Stimulated activated CD8-positive, alpha-beta memory T cell treated with anti-CD3 and anti-CD28 coated beads, Interleukin-4, amount 100 ng/mL, for 4 hours (primary cell): ENCODE measurements at places on chromosomes 7 and 10.

DNA sequence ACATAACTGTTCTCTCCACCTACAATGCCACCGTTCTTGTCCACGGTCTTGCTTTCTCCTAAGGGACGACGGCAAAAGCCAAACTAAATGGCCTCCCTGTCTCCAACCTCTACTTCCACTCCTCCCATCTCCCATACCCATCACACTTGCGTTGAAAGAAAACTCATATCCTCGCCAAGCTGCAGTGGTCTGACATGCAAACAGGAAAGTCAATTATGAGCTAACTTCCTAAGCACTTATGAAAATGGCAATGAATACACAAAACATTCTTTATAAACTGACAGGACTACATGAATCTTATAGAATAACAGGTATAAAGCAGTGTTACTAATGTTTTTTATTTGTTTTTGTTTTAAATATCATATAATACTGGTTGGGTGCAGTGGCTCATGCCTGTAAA is 46.4 kb downstream of the TYW1B start:
- no peak for DNase-seq

DNA sequence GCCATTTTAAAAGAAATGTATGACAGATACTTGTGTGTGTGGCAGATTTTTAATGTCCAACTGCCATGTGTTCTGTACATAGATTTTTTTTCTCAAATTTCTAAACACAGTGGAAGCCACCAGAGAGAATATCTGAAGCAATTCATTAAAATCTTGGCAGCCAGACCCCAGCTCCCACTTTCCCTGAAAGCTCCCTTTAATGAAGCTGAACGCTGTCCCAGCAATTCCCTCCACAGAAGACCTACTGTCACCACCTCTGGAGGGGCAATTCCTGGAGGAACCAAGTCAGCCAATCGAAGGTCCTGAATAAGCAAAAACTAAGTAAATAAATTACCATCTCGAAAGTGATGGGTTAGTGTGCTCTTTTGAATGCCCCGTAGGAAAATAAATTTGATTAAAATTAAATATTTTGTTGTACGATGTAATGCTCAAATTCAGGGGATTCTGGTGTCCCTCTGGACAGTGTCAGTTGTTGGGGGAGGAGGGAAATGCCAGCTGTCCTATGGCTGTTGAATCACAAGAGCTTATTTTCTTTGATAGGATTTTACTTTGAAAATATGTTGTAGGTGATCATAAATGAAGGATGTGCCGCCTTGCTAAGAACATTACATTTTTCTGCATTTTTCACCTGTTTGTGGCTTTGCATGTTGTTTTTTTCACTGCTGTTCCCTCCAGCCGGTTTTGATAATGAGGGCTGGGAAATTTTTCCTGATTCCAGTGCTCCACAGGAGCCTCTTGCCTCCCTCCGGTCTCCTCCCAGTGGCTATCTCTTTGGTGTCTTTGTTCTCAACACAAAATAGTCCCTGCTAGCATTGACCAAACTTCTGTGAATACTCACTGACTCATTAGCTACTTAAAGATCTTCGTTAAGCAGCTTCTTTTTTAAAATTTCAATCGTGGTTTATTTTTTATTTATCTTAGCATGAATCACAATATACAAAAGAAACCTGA is 9.2 kb upstream of the GSAP start:
- DNase-seq: no peak

GRCh38 chr10:74856940-74857339 is 30.5 kb downstream of the KAT6B start:
- DNase-seq: no peak

DNA sequence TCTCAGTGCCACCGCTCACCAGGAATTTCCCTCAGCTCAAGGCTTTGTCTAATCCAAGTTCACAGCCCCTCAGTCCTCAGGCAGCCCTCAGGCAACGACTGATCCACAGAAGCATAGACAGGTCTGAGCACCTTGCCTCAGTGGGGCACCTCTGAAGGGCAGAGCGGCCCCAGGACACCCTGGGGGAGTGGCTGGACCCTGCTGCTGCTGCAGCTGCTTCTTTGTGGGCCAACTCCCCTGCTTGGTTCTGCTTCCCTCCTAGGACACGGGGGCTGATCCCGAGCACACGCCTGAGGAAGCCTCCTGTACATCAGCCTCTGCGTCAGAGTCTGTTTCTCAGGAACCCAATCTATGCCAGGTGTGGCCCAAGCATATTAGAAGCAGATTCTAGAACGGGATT is 16.2 kb downstream of the CUZD1 start:
- DNase-seq: no peak

- DNase-seq: no peak
Observed at GRCh38 chr10:128629111-128630096, 503.2 kb upstream of the MKI67 start.

GRCh38 chr10:1058017-1058416 is 1.8 kb downstream of the WDR37 start:
- DNase-seq: no peak

DNA sequence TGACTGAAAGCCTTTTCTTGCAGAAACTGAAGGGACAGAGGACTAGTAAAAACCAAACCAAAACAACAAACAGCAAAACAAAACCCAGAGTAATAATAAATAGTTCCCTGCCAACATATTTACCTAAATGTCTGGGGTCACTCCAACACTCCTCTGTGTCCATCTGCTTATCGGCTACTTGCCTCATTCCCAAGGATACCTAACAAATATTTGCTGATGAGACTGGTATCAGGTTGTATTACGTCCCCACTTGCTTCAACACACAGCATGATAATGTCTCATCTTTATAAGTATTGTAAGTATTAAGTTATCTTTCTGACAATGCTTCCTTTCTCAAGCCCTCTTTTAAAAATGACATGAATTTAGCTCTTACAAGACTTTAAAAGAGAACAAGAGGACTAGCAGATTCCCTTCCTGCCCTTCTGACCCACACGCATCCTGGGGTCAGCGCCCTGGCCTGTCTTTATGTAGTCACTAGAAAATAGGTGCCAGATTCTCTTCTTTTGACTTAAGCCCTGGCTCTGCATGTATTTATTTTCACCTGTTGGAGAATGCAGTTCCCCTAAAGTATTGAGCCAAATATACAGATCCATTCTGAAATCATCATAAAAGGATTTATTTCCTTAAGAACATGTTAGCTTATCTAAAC is 110.2 kb downstream of the SEM1 start:
- DNase-seq: no peak

- no peak for DNase-seq
Observed at GRCh38 chr10:115829521-115830205, 443.3 kb downstream of the GFRA1 start.

DNA sequence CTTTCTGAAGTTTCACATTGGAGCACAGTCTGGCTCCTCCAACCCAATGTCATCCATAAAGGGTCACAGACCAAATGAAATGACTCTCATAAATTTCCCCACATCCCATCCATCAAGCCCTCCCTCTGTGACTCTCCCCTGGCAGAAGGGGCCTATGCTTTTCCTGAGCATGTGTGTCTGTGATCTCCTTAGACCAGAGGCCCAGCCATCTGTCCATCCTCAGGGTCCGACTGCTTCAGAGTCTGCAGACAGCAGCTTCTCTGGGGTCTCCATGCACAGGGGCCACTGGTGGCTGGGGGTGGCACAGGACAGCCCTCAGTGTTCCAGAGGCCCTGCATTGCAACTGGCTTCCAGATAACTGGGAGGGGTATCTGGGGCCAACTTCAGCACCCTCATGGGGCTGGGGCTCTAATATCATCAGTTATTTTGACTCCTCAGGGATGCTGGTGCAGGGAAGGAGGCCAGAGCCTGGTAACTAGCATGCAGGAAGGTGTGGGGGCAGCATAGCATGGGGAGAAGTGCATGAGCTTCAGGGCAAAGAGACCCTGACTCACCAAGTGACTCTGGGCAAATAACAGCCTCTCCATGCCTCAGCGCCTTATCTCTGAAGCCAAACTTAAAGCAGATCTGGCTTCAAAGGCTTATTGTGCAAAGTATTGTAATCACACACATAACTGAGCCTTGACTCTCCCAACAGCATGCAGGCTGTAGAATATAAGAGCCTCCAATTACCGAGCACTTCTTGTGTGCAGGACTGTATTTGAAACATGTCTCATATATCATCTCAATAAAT is 266.9 kb downstream of the GRID1 start:
- no peak for DNase-seq

GRCh38 chr10:12448340-12448728 is 99.0 kb downstream of the CAMK1D start:
- DNase-seq: no peak

DNA sequence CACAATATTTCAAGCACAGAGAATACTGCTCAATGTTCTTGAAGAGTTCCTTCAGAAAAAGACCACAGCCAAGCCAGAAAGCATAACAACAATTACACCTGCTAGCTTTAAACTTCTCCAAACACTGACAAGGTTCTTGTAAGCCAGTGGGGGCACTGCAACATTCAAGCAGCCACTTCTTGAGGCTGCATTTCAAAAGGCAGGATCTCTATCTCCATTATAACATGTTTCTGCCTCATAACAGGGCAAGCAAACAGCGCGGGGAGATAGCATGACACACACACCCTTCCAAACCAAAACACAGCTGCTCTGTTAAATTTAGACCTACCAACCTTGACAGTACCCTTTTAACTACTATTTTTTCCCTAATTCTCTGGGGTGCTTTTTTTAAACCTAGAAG is 30.8 kb downstream of the CHCHD3 start:
- no peak for DNase-seq

GRCh38 chr10:12432402-12433189 is 83.2 kb downstream of the CAMK1D start:
- no peak for DNase-seq

GRCh38 chr10:73803680-73804286 is 7.6 kb downstream of the NDST2 start:
- no peak for DNase-seq

- no peak for DNase-seq
Observed at GRCh38 chr7:76292213-76292573, 10.3 kb upstream of the HSPB1 start.

GRCh38 chr7:42135728-42136127 is 101.3 kb downstream of the GLI3 start:
- DNase-seq: no peak

DNA sequence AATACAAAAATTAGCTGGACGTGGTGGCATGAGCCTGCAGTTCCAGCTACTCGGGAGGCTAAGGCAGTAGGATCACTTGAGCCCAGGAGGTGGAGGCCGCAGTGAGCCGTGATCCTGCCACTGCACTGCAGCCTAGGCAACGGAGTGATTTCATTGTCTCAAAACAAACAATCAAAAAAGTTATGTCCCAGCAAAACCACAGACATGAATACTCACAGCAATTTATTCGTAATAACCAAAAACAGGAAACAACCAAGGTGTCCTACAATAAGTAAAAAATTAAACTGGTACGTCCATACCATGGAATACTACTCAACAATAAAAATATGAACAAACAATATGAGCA is 11.6 kb upstream of the CYTH3 start:
- no peak for DNase-seq

DNA sequence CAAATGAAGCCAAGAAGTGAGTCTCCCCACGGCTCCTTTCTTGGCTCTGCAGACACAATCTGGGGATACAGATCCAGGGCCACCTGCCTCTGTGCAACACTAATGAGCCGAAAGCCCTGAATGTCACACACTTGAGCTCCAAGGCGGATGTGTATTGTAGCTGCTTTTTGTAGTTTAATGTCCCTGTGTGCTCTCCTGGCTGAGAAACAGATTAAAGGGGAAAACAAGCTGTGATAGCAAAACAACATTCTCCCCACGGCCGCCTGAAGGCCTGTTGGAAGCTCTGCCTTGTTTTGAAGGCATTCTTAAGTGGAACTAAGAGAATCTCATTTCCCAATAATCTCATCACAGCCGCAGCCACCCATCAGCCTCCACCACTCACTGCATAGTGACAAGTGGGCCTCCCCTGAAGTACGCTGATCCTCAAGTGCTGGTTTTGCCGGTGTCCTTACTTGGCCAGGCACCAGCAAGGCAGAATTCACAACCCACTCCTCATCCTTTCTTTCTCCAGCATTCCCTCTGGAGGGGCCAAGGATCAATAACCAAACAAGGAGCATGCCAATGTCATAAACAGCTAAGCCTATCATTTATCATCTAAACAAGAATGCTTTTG is 44.4 kb upstream of the AMPH start:
- DNase-seq: no peak

- no peak for DNase-seq
Observed at GRCh38 chr7:4270268-4270667, 411.8 kb upstream of the FOXK1 start.

DNA sequence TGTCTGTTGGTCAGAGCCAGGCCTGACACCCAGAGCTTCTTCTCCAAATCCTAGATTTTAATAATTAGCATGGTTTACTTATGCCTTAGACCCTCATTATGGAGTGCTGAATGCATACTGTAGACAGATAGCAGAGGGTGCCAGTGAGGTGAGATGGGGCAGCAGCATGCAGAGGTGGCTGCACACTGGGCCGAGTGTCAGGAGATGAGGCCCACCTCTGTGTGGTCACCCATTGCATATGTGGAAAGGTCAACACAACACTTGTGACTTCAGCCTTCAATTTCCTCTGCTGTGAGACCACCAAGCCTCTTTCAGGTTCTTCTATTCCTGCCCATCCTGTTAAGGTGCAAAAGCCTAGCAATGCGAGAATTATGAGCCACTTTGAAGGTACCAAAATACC is 39.7 kb upstream of the NMT2 start:
- no peak for DNase-seq

DNA sequence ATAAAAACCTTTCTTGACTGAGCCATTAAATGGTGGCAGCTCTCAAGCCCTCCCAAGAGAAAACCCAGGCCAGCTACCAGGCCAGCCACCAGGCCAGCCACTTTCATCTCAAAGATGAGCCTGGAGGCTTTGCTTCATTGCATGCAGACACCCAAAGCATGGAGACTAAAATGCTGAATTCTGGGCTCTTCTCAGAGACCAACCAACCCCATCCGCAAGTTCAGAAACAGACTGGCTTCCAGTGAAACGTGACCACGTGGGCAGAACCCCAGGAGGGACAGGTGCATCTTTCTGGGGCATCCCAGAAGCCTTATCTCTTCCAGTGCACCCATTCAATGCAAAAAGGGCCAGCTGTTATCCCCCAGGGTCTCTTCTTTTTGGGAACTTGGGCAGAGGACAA is 20.9 kb downstream of the CHST15 start:
- DNase-seq: no peak

- no peak for DNase-seq
Observed at GRCh38 chr7:126790763-126791162, 462.0 kb downstream of the GRM8 start.

GRCh38 chr7:84200859-84201258 is 6.3 kb upstream of the SEMA3A start:
- DNase-seq: no peak

GRCh38 chr7:55309040-55309991 is 55.8 kb upstream of the LANCL2 start:
- DNase-seq: peak; percentile 52

DNA sequence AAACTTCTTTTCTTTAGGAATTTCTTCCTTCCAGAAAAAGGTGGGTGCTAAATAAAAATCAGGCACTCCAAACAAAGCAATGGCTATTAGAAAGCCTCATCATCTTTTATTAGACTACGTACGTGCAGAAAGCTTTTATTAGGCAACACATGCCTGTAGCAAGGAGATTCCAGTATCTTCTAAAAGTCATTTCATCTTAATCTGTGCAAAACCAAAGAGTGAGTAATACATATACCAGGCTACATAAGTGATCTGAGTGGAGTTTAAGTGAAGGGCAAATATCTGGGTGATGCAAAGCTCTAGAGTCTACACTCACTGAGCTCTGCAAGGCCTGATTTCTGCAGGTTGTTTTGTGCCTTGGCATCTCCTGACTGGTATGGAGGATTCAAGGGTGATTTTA is 231.7 kb downstream of the ELMO1 start:
- no peak for DNase-seq
